ENCODE measurements at places on chromosomes 7 and 10.

- no peak for DNase-seq
These were observed 190.7 kb upstream of the KAT6B start for GRCh38 chr10:74635655-74636054.

DNA sequence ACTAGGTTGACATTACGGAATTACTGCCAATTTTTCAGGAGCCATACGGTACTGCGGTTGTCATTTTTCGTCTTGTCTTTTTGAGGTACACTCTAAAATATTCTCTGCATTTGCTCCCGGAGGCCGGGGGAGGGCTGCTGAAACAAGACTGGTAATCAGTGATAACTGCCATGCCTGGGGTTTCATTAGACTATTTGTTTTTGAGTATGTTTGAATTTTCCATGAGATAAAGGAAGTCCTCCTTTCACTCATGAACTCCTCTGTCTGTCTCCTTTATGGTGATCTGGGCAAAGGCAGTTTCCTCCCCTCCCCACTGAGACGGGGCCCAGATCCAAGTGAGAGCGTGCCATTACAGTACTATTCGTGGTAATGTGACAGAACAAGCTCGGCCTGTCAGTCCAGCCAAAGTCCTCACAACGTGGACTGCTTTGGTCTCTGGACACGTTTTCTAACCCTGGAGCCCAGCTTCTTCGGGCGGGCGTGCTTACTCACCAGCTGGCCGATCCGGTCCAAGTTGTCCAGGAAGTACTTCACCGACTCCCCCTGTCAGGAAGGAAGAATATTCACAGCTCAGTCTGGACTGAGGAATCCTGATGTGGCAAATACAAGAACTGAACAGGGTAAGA is 45.1 kb downstream of the AMZ1 start:
- no peak for DNase-seq

GRCh38 chr7:92634924-92635519 is 44.8 kb upstream of the FAM133B start:
- no peak for DNase-seq

GRCh38 chr7:116198748-116199410 is 11.5 kb upstream of the TES start:
- no peak for DNase-seq

- DNase-seq, result no peak
These were observed 49.6 kb downstream of the PDE1C start for GRCh38 chr7:32020551-32021159.

GRCh38 chr10:132341017-132341416 is 9.0 kb downstream of the LRRC27 start:
- DNase-seq, result no peak

DNA sequence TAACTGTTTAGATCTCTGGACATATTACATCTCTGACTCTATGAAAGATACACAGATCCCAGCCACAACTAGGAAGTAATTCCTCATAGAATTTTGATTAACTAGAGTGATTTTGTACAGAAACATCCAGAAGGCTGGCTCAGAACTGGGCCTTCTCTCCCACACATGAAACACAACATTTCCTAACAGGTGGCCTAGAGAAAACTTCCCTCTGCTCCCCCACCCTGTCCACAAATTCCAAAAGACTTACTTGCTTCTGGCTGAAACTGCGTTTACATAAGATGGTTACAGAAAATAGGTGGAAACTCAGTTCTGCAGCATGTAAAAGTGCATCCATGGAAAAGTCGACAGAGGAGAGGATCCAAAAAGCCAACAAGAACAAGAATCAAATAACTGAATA is 132.9 kb downstream of the FZD1 start:
- DNase-seq, result no peak

- DNase-seq, result no peak
These were observed 7.5 kb downstream of the MTG1 start for GRCh38 chr10:133401500-133401899.

DNA sequence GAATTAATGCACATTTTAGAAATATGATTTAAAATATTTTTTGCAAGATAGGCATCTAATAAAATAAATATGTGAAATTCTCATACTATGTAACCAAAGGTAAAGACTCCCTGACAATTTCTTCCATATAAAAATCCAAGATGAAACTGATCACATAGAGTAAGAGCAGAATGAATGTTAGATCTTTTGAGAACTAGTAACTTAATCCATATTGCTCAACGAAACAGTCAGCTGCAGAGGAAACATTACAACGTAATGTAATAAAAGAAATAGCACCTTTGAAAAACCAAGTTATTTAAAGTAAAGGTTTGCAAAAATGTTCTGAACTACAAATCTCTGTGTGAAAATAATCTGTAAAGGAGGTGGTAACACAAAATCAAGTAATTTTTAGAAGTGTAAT is 28.8 kb downstream of the HACD1 start:
- DNase-seq, result no peak

- no peak for DNase-seq
These were observed 147.1 kb upstream of the MGMT start for GRCh38 chr10:129319934-129320333.

- DNase-seq, result no peak
These were observed 44.6 kb upstream of the BICC1 start for GRCh38 chr10:58467931-58468635.

DNA sequence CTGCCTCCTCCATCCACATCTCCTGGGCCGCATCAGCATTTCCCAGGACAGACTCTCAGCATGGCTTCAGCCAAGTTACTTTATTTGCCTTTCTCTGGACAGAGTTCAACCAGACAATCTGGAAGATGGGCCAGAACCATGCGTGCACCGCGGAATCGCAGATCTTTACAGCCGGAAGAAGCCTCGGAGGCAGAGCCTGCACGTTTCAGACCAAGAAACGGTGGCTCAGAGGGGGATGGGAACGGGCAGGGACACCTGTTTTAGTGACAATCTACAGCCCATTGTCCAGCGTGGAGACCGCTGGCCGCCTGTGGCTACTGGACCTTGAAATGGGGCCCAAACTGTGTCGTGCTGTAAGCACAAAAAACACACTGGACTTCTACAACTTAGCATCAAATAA is 3.5 kb downstream of the VIPR2 start:
- no peak for DNase-seq

DNA sequence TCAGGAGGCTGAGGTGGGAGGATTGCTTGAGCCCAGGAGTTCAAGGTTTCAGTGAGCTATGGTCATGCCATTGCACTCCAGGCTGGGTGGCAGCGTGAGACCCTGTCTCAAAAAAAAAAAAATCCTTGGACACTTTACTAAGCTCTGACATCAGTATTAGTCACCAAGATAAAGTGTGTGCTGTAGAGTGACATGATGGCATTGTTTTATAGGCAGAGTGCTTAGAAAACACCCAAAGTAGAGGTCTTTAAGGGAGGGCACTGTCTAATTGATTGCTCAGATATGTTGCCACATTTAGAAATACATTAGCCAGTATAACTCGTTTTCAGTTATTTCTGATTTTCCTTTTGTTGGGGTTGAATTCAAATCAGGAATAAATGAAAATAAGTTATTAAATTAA is 235.9 kb downstream of the REEP3 start:
- no peak for DNase-seq

- no peak for DNase-seq
These were observed 93.0 kb upstream of the SP4 start for GRCh38 chr7:21334906-21335305.

GRCh38 chr10:15791816-15792524 is 68.3 kb downstream of the MINDY3 start:
- DNase-seq, result no peak

DNA sequence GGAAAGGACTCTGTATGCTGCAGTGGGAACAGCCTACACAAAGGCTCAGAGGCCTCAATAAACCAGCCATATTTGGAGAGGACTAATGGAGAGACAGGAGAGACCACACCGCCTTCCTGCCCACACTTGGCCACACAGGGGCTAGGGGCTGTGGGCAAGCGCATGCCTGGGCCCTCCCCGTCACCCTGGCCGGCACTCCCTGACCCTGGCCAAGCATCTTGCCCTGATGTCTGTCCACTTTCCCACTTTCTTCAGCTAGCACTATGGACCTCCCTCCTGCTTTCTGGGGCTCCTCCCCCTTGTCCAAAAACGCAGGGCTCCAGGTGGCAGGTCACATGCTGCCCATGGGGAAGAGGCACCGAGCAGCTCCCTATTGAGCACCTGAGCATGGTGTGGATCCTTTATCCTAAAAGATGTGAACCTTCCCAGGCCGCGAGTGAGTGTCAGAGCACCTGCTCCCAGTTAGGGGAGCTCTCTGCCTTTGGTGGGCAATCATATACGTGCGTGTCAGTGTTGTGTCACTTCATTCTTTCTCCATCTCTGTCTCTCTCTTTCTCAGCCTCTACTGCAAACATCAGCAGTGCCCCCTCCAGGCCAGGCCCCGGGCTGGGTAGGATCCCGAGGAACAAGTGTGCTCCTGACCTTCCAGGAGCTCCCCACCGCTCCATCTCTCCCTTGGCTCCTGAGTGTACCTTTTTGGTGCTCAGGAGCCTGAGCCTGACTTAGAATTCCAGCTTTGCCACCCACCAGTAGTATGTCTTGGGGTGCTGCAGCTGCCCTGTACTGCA is 74.0 kb downstream of the ZMIZ1 start:
- no peak for DNase-seq

- no peak for DNase-seq
These were observed 179.6 kb downstream of the FZD1 start for GRCh38 chr7:91443862-91444261.

DNA sequence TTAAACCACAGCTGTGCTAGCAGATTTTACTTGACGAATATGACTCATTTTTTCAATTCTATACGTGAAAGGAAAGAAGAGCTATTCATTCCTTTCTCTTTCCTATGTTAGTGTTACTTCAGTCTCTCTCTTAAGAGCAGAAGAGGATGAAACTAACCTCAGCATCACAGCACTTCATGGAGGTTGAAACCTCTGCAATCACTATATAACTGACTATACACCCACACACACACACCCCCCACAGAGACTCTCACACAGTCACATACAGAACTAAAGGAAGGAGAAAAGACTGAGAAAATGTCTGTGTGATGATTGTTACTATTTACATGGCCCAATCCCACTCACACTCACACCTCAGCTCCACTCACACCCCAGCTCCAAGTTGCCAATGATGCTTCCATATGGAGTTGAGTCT is 104.2 kb downstream of the KIF20B start:
- no peak for DNase-seq

GRCh38 chr7:48251766-48252165 is 80.5 kb downstream of the ABCA13 start:
- DNase-seq, result no peak

- DNase-seq, result no peak
These were observed 50.3 kb upstream of the ST8SIA6 start for GRCh38 chr10:17504547-17505245.

DNA sequence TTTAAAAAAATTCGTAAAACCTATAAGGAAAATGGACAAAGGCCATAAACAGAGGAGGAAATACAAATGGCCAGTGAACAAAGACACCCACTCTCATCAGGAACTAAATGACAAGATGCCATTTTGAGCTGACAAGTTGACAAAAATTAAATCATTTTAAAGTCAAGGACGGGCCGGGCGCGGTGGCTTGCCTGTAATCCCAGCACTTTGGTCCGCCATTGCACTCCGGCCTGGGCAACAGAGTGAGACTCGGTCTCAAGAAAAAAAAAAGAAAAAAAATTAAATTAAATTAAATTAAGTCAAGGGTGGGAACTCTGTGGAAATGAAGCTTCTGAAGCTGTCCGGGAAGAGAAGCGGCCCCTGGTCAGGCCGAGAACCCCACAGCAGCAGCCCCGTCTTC is 1.2 kb upstream of the NOM1 start:
- no peak for DNase-seq

DNA sequence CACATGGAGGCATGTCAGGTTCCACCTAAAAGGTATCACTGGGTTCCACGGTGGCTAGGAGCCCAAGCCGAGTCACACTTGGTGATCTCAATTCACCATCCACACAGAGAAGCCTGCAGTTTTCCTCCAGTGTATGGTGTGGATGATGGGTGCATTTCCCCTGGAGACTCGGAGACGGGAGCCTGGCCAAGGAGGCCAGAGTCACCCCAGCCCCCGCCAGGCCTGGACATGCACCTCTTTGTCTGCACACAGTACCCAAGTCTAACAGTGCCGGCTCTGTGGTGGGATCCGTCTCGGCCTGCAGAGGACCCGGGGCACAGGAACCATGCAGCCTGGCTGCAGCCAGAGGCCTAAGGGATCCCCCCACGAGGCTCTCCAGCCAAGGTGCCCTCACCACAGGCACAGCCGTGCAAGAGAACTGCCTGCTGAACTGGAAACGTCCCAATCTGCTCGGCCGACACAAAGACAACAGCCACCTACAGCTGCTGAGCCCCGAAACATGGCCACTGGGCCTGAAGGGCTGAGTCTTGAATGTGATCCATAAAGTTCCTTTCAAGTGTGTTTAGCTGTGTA is 75.2 kb downstream of the DIP2C start:
- DNase-seq, result no peak

GRCh38 chr10:121490871-121491519 is 107.2 kb downstream of the FGFR2 start:
- DNase-seq, result no peak

DNA sequence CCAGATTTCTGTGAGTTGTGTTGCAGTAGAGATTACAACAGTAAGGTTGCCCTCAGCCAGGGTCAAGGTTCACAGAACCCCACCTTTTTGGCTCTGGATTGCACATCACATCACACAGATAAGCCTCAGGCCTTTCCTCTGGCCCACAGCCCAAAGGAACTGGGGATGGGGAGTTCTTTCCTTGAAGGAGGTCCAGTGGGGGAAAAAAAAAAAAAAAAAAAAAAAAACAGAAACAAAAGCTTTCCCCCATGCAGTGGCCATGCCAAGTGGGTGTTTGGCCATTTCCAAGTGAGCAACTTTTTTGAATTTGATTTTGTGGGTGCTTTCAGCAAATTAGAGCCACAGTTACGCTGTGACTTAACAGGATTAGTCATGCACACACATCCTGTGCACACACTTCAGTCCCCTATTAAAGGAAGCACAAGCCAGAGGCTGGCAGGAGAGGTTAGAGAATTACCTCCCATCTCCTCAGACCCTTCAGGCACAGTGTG is 79.3 kb upstream of the NANOS1 start:
- DNase-seq, result no peak

DNA sequence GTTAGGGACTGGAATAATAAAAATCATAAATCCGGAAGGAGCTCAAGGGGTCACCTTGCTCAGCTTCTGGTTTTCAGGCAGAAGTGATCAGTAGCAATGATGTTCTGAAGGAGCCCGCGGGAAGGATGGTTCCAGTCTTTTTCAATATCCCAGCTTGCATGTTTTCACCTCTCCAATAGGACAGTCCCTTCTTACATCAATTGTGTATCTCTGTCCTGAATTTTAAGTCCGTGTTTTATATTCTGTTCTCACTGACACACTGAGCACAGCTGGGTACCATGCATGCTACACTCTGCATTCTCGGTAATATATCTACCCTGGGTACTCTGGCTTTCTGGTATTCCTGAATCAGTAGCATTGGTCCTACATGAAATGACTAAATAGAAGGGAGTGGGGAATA is 55.2 kb upstream of the SLC35B4 start:
- DNase-seq, result no peak

- no peak for DNase-seq
These were observed 2.6 kb downstream of the CLDN4 start for GRCh38 chr7:73833251-73833919.

Measured in effector memory CD4-positive, alpha-beta T cell (primary cell).